Astrocyte of the hippocampus (primary cell): ENCODE measurements at places on chromosomes 7 and 10.

DNA sequence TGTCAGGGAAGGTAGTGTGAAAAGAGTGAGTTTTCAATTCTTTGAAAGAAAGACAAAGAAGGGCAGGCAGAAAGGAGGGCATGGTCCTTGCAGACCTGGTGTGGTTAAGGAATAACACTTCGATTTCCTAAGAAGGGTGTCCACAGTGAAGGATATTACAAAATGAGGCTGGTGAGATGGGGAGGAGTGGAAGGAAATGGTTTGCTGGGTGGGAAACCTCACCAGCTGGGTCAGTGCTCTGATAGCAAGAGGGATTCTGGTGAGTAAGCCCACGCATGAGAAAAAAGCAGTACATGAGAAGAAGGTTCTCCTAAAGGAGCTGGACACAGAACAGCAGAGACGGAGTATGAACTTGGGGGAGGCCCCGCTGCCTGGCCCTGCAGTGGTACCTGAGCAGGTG lies 230.6 kb upstream of the PLXNA4 start:
- DNase-seq, result no peak

GRCh38 chr7:102285540-102286236 lies 980 bp upstream of the SH2B2 start:
- no peak for DNase-seq

DNA sequence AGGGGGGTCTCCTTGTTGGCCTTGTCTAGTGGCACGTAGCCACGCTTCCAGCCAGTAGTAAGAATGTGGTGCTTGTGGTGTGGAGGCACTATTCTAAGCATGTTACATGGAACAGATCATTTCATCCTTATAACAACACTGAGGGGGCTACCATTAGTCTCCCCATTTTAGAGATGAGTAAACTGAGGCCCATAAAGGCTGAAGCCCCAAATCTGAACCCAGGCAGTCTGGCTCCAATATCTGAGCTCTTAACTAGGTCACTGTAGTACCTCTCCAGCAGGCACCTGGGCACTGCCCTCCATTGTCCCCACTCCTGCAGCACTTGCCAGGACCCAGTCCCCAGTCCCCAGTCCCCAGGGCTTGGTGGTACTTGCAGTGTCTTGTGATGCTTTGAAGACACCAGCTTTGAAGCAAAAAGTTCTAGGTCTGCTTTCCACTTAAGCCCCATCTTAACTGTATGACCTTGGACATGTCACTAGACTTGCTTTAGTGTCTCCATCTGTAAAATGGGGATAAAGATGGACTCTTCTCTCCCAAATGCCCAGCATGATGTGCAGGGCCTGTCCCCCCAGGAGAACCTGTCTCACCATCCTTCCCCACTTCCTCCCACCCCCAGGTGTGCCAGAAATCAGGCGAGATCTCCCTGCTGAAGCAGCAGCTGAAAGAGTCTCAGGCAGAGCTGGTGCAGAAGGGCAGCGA lies 6.4 kb downstream of the LZTS2 start:
- no peak for DNase-seq

DNA sequence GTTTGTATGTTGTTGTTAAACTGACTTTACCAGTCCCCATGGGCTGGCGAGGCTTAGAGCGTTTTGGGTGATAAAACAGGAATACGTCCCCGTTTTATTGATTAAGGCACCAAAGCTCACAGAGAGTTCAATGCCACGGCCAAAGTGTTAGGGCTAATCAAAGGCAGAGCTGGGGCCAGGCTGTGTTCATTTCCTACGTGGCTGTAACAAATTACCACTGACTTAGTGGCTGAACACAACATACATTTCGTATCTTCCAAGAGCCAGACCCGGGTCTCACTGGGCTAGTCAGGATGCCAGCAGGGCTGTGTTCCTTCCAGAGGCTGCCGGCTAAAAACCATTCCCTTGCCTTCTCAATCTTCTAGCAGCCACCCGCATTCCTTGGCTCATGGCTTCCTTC lies 94.4 kb upstream of the HABP2 start:
- DNase-seq, result no peak

GRCh38 chr10:4532976-4533375 lies 293.0 kb upstream of the AKR1E2 start:
- DNase-seq, result no peak
